ENCODE measurements at places on chromosomes 16 and 17.

- no peak for DNase-seq
These were observed 16.2 kb upstream of the RMI2 start for GRCh38 chr16:11329071-11329491.

DNA sequence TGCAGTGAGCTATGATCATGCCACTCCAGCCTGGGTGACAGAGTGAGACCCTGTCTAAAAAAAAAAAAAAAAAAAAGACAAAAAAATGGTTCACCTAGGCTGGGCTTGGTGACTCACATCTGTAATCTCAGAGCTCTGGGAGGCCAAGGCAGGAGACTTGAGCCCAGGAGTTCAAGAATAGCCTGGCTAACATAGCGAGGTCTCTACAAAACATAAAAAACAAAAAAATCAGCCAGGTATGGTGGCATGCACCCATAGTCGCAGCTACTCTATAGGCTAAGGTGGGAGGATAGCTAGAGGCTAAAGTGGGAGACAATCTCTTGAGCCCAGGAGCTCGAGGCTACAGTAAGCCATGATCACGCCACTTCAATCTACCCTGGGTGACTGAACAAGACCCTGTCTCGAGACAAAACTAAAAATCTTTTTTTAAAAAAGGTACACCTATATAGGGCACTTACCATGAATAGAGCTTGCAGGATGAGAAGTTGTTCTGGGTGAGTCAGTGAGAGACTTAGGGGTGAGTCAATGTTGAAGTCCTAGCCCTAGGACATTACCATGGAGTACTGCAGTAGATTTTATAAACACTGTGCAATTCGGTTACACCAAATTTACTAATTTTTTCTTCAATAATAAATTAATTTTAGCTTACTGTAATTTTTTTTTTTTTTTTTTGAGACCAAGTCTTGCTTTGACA lies 19.0 kb downstream of the USP32 start:
- peak; percentile 51 for DNase-seq

- DNase-seq = no peak
These were observed 356.6 kb upstream of the XYLT1 start for GRCh38 chr16:17827313-17827712.

GRCh38 chr16:21614896-21615295 lies 15.5 kb downstream of the METTL9 start:
- no peak for DNase-seq

GRCh38 chr17:688100-688989 lies 26.3 kb downstream of the VPS53 start:
- peak; percentile 14 for DNase-seq

DNA sequence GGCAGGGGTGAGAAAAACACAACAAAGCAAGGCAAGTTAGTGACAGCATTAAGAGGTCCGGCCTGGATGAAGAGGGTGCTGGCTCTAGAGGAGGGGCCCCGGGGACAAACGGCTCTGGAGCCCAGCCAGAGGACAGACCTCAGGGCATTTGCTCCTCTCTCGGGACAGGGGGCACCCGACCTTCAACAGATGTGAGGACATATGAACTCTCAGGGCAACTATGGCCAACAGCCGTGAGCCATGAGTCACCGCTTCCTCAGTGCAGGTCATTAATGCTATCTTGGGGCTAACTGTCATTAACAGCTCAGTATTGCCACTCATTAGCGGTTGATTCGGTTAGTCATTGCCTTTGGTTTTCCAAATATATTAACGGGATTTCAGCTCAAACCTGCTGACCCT lies 9.7 kb upstream of the ARL5C start:
- peak; percentile 79 for DNase-seq

- no peak for DNase-seq
These were observed 11.1 kb downstream of the XYLT2 start for GRCh38 chr17:50356892-50357510.

DNA sequence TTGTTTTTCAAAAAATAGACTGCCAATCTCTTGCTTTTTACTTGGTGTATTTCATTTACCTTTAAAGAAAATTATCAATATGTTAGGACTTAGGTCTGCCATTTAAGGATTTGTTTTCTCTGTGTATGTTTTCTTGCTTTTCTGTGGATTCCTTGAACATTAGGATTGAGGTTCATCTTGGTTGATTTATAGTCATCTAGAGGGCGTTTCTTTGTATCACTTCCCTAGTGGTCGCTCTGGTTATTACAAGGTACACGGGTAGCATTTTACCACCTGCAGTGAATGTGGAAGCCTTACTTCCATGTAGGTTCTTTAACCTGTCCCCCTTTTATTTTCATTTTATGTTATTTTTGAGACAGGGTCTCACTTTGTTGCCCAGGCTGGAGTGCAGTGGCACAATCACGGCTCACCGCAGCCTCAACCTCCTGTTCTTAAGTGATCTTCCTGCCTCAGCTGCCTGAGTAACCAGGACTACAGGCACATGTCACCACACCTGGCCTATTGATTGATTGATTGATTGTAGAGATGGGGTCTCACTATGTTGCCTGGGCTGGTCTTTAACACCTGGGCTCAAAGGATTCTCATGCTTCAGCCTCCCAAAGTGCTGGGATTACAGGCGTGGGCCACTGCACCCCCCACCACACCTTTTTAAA lies 35.2 kb upstream of the CBX4 start:
- DNase-seq = peak; percentile 64

DNA sequence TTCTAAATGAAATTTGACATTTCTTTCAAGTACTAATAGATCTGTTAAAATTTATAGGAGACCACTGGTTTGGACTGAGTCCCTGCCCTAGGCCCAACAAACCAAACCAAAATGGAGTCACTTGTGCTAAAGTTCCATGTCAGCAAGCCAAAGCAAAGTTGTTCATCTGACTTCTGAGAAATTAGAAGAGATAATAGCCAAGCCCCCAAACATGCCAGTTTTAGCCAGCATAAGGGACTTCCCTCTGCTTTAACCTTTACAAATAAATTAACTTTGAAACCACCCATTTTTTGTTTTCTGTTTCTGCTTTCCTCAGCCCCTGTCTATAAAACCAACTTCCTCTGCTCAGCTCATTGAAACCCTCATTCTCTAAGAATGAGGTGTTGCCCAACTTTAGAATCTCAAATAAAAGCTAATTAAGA lies 18.9 kb downstream of the CDR2 start:
- peak; percentile 23 for DNase-seq

DNA sequence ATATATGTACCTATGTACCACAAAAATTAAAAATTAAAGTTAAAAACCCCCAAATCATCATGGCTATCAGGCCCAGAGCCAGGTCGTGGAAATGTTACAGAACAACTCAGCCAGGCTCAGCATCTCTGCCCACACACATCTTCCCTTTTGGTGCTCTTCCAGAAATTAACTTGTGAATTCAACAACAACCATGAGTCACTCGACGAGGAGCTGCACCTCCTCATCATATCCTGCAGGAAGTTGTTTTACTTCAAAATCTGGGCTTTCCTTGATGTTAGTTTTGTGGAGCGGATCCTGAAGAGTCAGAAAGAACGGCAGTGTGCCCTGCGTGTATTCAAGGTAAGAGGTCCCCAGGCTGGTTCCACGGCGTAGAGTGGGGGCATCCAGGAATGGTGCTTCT lies 10.6 kb downstream of the FBXO39 start:
- DNase-seq = no peak

- DNase-seq = no peak
These were observed 377.1 kb downstream of the CNTNAP4 start for GRCh38 chr16:76654088-76654820.

GRCh38 chr17:56761387-56761786 lies 72.3 kb downstream of the C17orf67 start:
- no peak for DNase-seq

- no peak for DNase-seq
These were observed 263.8 kb upstream of the TNRC6C start for GRCh38 chr17:77694391-77695363.

DNA sequence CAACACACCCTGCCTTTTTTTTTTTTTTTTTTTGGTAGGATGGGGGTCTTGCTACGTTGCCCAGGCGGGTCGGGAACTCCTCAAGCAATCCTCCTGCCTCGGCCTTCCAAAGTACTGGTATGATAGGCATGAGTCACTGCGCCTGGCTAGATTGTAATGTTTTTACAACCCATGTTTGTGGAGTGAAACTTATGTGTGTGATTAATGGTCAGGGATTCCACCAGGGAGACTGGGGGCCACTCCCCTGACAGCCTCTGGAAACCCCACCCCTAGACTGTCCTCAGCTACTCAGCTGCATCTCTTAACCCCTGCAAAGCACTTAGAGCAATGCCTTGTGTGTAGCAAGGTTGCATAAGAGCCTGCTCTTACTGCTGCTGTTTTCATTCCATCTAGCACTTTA lies 220.5 kb downstream of the PARN start:
- DNase-seq = no peak

DNA sequence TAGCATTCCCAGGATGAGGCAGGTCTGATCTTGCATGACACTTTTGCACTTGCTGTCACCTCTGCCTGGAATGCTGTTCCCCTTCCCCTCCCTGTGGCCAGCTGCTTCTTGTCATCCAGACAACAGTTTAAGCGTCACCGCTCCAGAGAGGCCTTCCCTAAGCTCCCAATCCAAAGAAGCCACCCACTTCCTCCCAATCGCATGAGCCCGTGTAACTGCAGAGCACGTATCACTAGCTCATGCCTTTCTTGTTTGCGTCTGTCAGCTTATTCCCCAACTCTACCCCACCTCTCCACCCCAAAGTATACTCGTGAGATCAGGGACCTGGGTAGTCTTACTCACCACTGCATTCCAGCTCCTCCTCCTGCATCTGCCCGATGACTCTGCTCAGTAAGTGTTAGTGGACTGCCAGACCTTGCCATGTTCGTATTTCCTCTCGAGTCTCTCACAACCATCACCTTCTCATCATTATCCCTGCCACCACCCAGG lies 92.8 kb downstream of the GAS7 start:
- DNase-seq = no peak

DNA sequence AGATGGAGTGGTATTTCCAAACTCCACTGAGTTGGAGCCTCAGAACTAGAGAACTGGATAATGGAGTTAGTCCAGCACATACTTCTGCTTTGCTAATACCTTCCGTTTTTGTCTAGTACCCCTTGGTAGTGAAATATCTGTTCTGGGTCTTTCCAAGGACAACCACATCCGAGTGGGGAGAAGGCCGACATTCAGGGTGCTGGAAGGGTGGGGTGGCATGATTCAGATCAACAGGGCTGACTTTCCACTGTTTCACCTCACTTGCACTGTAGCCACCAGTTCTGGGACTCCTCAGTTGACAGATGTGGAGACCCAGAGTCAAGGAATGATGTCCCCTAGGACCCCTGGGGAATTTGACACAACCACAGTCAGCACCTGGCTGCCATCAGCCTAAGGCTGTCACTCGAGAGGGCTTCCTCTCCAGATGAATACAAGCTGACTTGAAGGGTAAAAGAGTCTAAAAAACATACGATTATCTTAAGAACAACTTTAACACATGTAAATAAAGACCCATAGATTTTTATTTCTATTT lies 84.8 kb upstream of the HNF1B start:
- DNase-seq = no peak

DNA sequence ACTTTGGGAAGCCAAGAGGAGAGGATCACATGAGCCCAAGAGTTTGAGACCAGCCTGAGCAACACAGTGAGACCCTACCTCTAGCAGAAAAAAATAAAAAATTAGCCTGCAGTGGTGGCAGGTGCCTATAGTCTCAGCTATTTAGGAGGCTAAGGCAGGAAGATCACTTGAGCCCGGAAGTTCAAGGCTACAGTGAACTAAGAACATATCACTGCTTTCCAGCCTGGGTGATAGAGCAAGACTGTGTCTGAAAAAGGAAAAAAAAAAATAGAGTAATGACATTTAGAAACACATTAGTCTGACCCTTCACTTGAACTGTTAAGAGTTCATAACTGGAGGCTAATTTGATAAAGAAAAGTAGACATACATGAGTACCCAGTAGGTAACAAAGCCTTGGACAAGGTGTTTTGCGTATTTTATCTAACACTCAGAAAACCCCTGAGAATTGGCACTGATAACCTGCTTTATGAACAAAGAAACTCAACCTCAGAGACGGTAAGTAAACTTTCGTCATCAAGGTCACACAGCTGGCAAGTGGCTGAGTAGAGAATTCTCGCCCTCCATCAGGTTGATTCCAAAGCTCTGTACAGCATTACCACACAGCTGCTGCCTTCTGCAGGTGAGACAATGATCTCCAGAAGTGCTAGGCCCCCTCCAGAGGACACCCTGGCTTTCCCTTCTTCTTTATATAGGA lies 101.1 kb downstream of the SMG6 start:
- no peak for DNase-seq

DNA sequence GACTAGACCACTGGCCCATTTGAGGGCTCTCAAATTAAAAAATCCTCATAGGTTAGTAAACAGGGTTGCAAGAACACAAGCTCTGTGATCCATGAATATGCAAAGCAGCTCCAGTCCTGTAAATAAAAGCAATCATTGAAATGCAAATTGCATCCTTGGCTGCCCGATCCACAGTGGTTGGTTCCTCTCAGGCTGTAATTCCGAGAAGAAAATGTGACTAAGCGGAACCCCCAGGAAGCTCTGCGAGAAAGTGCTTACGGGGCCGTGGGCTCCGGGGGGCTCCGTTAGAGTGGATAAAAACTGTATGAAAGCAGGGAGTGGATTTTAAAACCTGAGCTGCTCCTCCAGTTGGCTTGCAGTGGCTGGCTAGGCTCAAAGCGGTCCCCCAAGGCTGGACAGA lies 2.5 kb downstream of the GPRC5B start:
- no peak for DNase-seq

GRCh38 chr17:76131051-76131691 lies 9.9 kb downstream of the FOXJ1 start:
- DNase-seq = no peak

- no peak for DNase-seq
These were observed 176.7 kb downstream of the SOX9 start for GRCh38 chr17:72297326-72298115.

- no peak for DNase-seq
These were observed 4.0 kb downstream of the SRRM2 start for GRCh38 chr16:2756288-2757015.

DNA sequence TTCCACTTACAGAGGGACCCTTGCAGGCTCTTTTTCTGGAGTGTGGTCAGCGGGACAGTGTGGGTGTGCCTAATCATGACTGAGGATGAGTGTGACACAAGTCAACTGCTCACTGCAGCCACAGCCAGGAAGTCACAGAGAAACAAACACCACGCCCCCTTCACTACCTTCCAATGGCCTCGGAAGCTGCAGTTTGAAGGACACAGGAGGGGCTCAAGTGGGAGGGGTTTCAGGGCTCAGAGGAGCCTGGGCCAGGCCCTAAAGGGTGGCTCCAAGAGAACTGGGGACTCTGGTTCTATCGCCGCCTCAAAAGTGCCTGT lies 116.2 kb upstream of the SDK2 start:
- no peak for DNase-seq

GRCh38 chr17:72075995-72076677 lies 44.7 kb upstream of the SOX9 start:
- no peak for DNase-seq

DNA sequence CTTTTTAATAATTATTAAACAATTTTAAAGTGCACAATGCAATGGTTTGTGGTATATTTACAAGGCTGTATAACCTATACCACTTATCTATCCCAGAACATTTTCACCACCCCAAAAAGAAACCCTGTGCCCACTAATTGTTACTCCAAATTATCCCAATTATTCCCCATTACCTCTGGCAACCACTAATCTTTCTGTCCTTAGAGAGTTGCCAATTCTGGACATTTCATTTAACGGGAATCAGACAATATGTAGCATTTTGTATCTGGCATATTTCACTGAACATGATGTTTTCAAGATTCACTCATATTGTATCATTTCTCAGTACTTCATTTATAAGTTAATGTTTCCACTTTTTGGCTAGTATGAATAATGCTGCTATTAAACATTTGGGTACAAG lies 103.1 kb upstream of the NACA2 start:
- DNase-seq = no peak

- DNase-seq = no peak
These were observed 69.5 kb downstream of the CMIP start for GRCh38 chr16:81514041-81514559.

- DNase-seq = peak; percentile 79
These were observed 27.3 kb downstream of the TBC1D16 start for GRCh38 chr17:80008383-80008840.

Data from AML-193 (cell line).